Cortex of kidney (tissue), 1 donor: ENCODE measurements at places on chromosomes 2 and 18.

GRCh38 chr2:97653874-97654273, 8.0 kb downstream of the COX5B start:
- DNase-seq: no peak

DNA sequence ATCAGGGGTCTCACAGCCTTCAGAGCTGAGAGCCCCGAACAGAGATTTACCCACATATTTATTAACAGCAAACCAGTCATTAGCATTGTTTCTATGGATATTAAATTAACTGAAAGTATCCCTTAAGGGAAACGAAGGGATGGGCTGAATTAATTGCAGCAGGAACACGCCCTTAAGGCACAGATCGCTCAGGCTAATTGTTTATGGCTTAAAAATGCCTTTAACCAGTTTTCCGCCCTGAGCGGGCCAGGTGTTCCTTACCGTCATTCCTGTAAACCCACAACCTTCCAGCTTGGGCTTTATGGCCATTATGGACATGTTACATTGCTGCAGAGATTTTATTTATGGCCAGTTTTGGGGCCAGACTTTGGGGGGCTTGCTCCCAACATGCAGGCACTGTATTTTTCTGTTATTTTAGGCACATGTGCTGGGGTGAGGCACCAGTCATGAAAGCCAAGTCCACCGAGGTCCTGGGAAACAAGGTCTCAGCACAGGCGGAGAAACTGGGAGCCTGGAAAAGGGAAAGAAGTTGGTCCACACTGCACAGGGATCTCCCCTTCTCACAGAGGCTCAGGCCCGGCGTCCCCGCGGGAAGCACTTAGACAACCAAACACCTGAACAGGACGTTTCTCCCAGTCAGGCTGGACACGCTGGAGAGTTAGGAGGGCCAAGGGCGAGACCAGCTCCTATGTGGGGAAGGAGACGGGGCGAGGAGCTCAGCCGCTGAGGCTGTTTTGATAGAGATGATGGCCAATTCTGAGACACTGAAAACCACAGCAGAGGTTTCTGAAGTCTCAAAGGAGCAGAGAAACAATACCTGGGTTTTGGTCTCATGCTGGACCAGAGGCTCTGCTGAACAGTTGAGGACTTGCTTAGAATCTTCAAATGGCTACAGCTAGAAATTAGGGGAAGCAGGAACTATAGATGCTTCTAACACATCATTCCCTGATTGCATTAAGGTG, 86.7 kb downstream of the TMEM18 start:
- DNase-seq: no peak

- no peak for DNase-seq
Measured at GRCh38 chr2:140589696-140590095, 1541.1 kb downstream of the LRP1B start.

DNA sequence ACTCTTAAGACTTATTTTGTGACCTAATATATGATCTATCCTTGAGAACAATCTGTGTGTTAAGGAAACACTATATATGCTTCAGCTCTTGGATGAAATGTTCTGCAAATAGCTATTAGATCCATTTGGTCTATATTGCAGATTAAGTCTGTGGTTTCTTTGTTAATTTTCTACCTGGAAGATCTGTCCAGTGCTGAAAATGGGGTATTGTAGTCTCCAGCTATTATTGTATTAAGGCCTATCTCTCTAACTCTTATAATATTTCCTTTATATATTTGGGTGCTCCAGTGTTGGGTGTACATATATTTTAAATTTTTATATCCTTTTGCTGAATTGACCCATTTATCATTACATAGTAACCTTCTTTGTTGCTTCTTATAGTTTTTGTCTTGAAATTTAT, 992.7 kb upstream of the CDH2 start:
- DNase-seq: no peak

DNA sequence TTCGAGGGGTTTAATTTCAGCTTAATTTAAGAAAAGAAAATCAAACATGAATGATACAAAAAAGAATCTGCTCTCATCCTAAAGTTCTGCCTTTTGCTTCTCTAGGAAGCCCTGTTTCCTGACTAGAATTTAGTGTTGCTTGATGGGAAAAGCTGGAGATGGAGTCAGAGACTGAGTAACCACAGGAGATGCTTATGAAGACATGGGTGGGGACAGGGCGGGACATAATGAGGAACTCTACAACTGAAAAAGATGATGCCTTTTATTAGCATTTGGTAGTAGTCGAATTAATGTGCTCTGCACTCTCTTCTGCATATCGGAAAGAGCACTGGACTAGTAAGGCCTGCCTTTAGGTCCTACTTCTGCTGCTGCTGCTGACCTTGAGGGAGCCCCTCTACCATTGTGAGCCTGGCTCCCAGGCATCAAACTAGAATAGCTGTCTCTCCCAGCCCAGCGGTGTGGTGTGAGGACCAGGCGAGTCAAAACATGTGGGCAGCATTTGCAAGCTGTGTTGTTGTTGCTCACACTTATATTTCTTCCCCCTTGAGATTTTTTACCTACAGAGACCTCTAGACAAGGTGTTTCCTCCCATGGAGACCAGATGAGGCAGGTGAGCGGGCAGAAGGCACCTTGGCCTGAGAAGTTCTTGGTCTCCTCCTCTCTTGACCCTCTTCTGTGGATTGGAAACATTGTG, 61.5 kb downstream of the INPP4A start:
- no peak for DNase-seq

DNA sequence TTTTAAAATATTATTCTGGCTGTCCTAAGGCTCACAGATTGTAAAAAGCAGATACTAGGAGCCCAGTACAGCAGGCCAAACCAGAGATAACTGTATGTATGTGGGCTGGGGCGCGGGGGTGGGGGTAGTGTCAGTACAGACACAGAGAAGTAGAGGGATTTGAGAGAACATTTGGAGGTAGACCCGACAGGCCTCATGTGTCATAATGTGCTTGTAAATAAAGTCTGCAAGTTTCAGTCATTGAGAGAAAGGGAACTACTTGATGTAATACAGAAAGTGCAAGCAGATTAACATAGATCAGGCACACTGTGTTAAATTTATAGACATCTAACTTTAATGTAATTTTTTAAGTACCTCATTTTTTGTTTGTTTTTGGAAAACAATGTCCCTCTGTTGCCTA, 7.4 kb upstream of the POLI start:
- DNase-seq: no peak

DNA sequence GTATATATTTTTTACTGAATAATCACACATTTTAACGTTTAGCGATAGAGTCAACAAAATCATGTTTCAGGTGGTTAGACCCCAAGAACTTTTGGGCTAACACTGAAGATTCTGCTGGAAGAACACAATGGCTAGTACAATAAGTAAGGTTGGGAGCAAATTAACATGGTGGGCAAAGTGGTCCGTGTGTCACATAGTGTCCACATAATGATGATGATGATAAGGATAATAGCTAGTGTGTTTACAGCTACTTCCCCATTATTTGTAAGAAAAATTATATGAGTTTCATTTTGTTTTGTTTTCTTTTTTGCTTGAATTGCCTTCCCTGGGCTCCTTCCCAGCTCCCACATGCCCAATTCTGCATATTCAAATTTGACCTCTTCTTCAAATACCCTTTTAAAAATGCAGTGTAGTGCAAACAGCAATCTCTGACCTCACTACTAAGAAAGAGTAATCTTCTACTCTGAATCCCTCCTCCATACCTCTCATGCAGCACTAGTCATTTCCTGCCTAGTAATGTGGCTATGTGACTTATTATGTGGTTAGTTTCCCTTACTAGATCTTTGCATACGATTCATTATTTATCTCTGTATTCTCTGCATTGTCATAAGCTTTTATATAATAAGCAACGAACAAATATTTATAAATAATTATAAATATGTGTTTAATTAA, 16.9 kb upstream of the VPS54 start:
- no peak for DNase-seq

- no peak for DNase-seq
Measured at GRCh38 chr18:69158944-69159343, 241.7 kb upstream of the DOK6 start.

DNA sequence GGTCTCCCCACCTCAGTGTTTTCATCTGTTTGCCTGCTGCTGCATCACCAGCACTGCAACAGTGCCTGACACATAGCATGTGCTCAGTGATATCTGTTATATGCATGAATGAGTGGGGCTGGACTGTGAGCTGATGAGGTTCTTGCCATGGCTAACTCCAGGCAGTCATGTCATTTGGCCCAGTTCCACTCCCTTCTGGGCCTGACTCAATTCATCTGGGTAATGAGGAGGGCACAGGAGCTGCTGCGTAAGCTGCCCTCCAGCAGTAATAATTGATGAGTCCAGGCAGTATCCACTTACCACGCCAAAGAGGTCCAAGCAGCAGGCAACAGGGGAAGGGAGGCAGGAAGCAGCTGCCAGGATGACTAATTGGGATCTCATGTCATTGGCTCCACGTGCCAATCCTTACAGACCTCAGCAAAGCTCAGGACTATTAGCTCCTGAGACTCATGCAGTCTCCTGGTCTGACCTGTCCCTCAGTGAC, 34.1 kb upstream of the MAT2A start:
- DNase-seq: no peak

DNA sequence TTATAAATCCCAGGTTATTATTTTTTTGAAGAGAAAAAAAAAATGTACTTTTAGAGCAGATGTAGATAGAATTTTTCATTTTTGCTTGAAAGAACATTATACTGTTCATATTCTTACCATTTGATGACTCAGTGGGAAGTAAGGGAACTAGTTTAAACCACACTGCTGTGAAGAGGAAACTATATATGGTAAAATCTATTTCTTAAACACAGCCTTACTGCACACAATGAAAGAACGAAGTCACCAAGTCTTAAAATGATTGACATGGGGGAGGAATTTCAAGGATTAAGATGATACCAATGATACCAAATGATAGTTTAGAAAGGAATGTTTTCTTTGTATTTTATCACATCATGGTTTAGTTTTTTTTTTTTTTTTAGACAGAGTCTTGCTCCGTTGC, 5.0 kb downstream of the ACTR2 start:
- DNase-seq: no peak

DNA sequence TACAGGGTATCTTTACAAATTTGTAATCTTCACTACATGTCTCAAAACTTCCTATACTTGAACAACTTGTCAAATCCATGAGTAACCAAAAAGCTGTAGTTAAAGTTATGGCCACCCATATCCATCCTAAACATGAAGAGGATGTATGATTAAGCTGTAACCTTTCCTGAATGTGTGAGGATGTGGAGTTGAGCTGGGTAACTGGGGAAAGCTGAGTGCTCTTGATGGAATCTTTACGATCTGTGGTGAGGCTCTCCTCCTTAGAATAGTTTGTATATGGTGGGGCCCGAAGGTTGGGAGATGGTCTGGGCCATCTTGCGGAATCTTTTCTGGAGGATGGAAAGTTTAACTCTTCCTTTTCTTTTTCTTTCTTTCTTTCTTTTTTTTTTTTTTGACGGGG, 29.4 kb downstream of the DPP4 start:
- DNase-seq: no peak

- DNase-seq: no peak
Measured at GRCh38 chr18:37450434-37451132, 115.0 kb downstream of the CELF4 start.

DNA sequence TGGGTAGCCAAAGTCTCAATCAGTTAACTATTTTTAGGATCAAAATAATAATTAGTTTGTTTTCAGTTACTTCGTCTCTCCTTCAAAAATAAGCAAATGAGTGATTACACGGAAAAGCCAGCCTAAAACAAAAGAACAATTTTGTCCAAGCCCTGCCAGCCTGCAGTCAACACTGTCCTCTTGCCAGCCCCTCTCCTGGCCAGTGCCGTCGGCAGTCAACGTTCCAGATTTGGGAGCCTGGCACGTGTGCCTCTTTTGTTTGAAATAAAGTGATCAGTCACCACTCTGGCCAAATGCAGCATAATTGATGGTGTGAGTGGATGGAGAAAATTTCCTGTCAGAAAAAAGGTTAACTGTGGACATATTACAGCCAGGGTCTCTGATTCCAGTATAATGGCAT, 260.6 kb upstream of the SKOR2 start:
- no peak for DNase-seq

GRCh38 chr2:157173740-157174184, 83.7 kb upstream of the GALNT5 start:
- DNase-seq: no peak

DNA sequence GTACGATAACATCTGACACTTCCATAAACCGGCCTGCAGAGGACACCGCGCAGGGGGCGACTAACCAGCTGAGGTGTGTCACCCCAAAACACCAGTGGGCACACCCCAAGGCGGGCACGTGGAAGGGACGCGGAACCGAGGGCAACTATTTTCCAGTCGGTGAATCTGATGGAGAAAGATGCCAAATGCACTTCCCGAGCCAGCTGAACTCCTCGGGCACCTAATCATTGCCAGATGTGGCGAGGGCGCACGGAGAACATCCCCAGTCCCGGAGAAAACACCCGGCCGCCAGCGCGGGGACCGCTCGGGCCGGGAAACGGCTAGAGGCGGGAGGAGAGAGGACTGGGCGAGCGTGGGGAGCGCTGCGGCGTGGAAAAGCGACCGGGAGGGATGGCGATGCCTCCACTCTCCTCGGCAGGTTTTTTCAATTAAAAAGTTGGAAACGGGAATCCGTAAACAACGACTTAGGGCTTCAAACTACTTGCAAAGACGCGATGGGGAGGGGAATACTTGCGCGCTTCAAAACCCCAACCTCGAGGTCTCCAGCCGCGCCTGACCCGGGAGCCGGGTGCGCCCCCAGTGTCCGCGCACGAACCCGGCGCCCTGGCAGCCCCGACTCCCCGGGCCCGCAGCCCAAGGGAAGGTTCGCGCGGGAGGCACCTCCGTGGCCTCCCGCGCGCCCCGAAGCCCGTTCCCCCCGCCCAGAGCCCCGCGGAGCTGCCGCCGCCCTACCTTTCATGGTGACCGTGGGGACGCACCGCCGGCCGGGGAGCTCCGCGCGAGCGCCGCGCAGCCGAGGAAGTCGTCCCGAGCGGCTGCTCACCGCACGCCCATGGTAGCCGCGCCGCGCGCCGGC, 497 bp downstream of the COLEC12 start:
- no peak for DNase-seq

DNA sequence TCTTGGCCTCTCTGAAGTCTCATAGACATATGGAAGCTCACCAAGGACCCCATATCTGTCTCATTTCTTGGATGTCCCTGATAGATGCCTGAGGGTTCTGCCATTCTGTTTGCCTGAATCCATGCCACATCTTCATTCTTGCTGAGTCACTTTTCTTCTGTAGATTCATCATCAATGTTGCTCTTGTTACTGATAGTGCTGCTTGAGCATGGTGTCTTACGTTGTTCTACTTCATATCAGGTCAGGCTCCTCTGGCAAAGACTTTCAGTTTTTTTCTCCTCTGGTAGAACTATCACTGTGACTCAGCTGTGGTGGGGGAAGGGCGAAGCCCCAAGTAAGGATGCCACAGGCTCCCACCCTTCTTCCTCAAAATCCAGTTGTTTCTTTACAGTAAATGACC, 885.2 kb downstream of the DCDC2C start:
- no peak for DNase-seq

DNA sequence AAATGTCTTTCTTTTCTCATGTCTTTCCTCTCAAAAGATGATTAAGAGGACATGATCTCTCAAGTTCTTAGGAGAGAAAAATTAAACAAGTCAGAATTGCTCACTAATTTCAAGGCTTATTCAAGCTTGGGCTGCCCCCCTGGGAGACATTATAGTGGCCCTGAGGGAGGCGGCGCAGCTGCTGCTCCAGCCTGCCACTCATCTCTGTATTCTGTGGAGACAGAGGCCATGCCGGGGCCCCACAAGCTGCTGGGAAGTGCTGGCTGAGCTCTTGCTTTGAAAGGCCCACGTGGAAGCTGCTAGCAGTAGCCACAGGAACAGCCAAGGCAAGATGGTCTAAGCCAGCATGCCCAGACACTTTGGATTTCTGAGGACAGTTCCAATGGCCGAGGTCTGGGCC, 267.4 kb downstream of the LNPK start:
- no peak for DNase-seq

GRCh38 chr18:24868760-24869237, 408.4 kb downstream of the HRH4 start:
- no peak for DNase-seq

- no peak for DNase-seq
Measured at GRCh38 chr2:175766880-175767279, 235.2 kb downstream of the LNPK start.
